Fibroblast of villous mesenchyme (primary cell): ENCODE measurements at places on chromosomes 7 and 10. TPM values are rescaled to one million over a fixed set of nuclear protein-coding genes. Genes with fewer than 3 reads are reported as not detected.

Gene SPDYE2
- not detected in 2 replicates for total RNA-seq

Gene CYP3A7
- total RNA-seq, result not detected in 2 replicates

Gene SPAM1
- not detected in 2 replicates for total RNA-seq

Gene CCM2
- 41.9 and 45.4 TPM in 2 replicates for total RNA-seq

Gene C10orf62
- not detected in 2 replicates for total RNA-seq

Gene GIMAP5
- not detected in 2 replicates for total RNA-seq

Gene GPER1
- 1.9 and 2.6 TPM in 2 replicates for total RNA-seq

Gene CALHM1
- total RNA-seq, result not detected in 2 replicates
